ENCODE measurements at places on chromosomes 5 and 9. TPM values are rescaled to one million over a fixed set of nuclear protein-coding genes. Genes with fewer than 3 reads are reported as not detected.

The MOB3B gene
- 1.7 TPM for total RNA-seq

The HCN1 gene
- total RNA-seq: 0.17 TPM

The CEP72 gene
- 1.6 TPM for total RNA-seq

The MARCOL gene
- not detected for total RNA-seq
